ENCODE measurements at places on chromosomes 5 and 9.
A peak's percentile ranks its signal among the peaks of the same experiment; 100 is the strongest.

DNA sequence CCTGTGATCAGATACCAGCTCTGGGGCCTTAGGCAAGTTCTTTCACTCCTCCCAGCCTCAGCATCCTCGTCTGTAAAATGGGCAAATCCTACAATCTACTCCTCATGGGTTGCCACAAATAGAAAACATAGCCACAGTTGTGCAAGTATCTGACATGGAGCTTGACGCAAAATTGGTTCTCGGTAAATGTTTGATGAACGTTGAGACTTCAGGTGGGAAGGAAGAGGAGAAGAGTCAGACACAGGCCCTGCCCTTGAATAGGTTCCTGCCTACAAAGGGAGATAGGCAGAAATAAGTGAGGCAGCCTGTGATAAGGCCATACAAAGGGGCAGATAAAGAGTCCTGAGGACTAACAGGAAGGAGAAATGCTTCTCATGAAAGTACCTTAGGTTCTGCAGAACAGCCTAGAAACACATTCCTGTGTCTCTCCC is 26.1 kb upstream of the CPEB4 start:
- peak; percentile 87 for DNase-seq

- no peak for DNase-seq
Measured at GRCh38 chr5:169431386-169431785, 130.4 kb upstream of the SLIT3 start.

DNA sequence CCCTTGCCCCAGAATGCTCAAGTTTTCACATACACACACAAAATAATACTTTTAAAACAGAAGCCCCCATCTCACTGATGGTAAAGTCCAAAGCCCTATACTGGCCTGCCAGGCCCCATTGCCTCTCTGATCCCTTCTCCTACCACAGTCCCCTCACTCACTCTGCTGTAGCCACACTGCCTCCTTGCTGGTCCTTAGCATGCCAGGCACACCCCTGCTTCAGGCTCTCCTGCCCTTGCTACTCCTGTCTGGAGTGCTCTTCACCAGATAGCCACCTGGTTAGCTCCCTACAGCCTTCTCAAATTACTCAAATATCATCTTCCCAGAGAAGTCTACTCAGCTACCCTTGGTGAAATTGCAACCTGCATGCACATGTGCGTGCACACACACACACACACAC is 177.5 kb downstream of the C5orf15 start:
- DNase-seq, result no peak

- DNase-seq, result no peak
Measured at GRCh38 chr9:104849023-104849422, 78.9 kb downstream of the ABCA1 start.

DNA sequence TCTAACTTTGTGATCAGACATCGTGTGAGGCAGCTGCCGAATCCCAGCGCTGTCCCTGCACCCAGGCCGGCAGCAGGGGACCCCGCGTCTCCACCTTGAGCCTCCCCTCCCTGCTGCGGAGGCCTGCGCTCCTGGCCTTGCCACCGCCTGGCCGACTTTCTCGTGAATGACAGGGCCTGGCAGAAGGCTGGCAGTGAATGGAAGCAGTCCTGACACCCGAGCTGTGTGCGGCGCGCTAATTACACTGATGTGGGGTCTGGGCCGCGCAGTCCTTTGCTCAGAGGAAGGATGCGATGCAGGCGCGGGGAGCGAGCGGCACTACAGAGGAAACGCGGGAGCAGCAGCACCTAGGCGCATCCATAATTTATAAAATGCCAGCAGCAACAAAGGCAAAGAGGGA is 40.3 kb downstream of the POU4F3 start:
- DNase-seq, result no peak

- DNase-seq, result peak; percentile 35
Measured at GRCh38 chr9:105418588-105419500, 29.0 kb upstream of the FSD1L start.

Measured in hematopoietic multipotent progenitor cell treated with erythropoietin and hydrocortisone succinate and interleukin-3 and kit ligand, for 8 days (in vitro differentiated cells).